HCEC 1CT (cell line): ENCODE measurements at places on chromosomes 16 and 17.

DNA sequence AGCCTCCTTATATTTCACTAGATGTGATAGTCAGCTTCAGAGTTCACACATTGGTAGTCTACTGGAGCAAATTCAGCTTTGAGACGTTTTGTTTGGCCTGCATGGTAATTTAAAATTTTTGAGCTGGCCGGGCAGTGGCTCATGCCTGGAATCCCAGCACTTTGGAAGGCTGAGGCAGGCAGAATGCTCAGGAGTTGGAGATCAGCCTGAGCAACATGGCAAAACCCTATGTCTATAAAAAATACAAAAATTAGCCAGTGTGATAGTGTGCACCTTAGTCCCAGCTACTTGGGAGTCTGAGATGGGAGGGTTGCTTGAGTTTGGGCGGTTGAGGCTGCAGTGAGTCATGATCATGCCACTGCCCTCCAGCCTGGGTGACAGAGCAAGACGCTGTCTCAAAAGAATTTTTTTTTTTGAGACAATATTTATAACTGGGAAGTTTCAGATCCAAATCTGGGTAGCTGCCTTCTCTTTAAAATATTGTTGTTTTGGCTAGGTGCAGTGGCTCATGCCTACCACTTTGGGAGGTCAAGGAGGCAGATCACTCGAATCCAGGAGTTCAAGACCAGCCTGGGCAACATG, 4.8 kb upstream of the BLMH start:
- DNase-seq: no peak

- peak; percentile 97 for DNase-seq
Measured at GRCh38 chr17:4229627-4230541, 33.9 kb downstream of the ANKFY1 start.

GRCh38 chr16:63983401-63983800, 1138.5 kb downstream of the CDH11 start:
- DNase-seq: no peak

DNA sequence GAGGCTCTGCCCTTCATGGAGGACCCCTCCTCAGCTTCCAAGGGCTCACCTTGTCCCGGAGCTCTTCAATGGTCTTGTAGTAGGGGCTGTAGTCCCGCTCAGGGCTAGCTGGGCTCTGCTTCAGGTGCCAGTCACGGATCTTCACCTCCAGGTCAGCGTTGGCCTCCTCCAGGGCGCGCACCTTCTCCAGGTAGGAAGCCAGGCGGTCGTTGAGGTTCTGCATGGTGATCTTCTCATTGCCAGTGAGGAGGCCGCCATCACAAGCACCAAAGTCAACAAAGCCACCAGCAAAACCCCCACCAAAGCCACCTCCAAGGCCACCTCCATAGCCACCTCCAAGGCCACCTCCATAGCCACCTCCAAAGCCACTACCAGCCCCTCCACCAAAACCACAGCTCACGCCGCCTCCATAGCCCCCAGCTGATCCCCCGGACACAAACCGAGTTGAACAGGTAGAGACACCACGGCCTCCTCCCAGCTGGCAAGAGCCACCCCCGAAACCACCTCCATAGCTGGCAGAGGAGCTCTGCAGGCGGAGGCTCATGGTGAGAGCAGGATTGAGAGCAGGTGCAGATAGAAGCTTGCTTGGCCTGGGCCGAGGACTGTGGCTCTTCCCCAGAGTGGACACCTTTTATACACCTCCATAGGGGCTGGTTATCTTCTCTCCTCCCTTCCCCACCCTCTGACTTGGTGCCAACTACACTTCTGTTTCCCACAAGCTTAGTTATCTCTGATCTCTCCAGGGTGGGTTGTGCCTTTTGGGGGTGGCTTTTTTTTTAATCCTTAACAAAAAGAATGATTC, at the start of gene KRT13:
Gene KRT13 (minus strand): TSS at position 606 of the 802 bp plus-strand sequence. CDS start 62 bp downstream, at position 544.
- DNase-seq: no peak

- no peak for DNase-seq
Measured at GRCh38 chr16:67966549-67967182, 1.8 kb downstream of the SLC12A4 start.

DNA sequence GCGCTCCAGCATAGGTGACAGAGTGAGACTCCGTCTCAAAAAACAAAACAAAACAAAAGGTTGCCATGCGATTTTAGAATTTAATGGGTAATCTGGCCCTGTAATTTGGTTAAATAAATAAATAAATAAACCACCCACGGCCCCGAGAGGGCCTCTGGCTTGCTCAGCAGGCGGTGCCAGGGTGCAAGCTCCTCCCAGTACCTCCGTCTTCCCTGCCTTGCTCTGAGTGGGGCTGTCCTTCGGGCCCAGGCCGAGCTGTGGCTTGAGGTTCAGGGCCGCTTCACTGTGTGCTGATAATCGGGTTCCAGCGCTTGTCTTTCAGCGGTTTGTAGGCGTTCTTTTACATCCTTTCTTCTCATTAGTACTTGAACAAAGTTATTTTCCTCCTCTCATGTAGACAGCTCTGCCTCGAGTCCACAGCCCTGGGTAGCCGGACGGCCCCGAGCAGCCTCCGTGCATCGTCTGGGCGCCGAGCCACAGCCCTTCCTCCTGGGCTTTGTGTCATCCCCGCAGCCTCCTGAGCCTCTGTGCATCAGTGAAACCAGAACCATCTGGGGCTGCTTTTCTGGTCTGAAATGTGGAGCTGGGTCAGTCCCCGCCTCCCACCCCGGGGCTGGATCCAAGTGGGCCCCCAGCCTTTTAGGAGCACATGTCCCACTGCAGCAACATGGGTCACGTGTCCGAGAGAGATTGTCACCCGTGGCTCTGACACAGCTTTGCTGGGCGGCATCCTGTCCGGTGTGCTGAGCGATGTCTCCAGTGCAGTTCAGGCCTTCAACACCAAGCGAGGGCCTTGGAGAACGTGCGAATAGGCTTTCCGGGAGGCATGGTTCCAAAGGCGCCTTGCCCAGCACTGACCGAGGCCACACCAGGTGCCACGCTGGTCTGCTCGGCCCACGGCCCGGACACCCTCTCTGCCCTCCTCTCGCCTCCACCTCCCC, 157.4 kb upstream of the CHMP6 start:
- DNase-seq: no peak

DNA sequence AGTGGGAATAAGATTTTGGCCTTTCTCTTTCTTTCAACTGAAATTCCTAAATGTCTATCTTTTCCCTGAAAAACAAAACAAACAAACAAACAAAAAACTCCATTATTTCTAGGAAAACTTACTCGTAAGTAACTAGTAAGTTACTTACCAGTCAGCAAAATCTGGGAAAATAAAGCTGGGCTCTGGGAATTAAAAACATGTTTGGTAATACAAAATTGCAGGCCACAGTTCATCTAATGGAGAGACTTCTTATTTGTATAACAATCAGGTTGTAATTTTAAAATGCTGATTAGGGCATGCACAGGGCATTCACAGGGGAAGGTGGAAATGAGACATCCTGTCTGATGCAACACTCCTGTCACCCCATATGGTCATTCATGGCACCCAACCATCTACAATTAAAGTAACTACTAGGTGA, 3.8 kb upstream of the WIPI1 start:
- DNase-seq: no peak

DNA sequence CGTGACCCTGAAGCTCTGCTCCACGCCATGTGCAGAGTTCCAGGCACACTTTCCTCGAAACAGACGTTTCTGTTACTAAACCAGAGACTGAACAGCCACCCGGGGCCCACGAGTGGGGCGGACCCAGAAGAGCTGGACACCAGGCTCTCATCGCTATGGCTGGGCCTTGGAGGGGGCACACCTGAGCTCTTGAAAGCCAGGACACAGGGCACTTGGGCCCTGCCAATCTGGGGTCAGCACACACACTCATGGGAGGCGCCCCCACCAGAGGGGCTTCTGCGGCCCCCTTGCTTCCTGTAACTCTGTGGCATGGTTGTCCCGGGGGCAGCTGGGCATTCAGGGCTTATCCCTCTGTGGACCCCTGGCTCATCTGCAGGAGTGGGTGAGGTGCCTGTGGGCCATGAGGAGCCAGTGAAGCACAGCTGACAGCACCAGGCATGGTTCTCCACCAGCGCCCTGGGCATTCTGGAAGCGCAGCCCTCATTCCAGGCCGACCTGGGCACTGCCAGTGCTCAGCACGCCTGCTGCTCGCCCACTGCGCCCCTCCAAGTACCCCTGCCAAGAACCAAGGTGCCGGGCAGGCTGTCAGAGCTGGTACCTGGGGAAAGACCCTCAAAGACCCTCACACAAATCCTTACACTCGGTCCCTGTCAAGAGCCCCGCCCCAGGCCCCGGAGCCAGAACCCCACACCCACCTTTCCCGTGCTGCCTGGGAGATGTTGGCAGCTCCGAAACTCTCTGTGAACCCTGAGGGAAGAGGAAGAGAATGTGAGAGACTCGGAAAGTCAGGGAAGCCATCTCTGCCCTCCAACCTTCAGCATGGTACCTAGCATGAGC, 61.1 kb downstream of the IL21R start:
- no peak for DNase-seq

- DNase-seq: no peak
Measured at GRCh38 chr16:52721331-52721730, 174.4 kb upstream of the TOX3 start.

- DNase-seq: no peak
Measured at GRCh38 chr17:12547831-12548230, 117.9 kb upstream of the MYOCD start.

- DNase-seq: no peak
Measured at GRCh38 chr16:79267781-79268180, 332.8 kb downstream of the MAF start.

DNA sequence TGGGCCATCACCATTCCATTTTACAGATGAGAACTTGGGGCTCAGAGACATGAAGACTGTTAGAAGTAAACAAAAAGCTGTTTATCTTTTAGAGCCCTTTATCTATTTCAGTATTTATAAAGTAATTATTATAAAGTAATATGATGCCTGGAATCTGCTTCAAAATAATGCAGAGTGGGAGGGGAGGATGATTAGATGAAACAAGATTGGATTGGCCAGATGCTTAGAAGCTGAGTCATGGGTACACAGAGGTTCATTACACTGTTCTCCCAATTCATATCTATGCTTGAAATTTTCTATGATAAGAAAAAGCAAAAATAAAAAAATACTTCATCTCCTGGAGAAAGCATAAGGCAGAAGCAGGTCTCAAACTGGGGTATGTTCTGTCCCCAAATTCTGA, 29.4 kb downstream of the TOM1L2 start:
- peak; percentile 59 for DNase-seq

DNA sequence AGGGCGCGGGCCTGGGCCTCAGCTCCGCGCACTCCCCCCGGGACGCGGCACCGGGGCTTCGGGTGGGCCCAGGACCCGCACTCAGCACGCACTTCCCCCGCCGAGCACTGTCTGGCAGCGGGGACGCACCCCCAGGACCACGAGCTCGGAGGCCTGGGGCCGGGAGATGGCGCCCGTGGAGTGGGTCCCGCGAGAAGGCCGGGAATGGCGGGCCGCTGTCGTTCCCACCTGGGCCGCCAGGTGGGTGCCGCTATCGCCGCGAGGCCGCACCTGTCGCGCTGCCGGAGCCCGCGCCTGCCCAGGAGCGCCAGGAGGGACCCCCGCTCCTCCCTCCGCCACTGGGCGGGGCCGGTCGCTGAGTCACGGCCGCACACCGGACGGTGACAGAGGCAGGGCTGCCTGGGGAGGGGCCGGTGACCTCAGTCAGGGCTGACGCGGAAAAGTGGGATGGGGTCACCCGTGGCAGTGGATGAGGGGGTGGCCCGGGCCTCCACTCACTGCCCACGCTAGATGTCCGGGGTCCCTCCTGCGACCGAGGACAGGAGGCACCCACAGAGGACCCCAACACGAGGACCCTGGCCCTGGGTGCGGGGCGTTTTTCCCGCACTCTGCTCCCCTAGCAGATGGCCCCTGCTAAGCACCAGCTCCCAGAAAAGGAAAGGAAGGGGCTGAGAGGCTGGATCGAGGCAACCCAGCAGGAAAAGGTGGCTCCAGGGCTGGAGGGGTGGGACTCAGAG, 6.9 kb upstream of the ACTG1 start:
- DNase-seq: no peak

DNA sequence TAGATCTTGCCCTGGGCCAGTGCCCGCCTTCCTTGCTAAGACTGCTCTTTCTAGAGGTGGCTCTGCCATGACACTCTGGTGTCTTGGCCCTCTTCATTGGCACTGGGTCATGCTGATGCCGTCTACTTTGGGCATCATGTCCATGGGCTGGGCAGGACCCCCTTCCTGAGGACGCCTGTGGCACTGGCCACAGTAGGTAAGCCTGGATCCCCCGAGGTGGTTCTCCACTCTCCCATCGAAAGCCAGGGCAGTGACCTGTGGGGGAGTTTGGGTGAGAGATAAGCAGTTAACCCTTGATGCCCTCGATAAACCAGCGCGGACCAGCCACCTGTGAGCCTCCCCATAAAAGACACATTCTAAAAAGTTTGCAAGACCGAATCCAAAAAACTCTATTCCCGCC, 20.0 kb upstream of the ITGB4 start:
- DNase-seq: no peak
